Hematopoietic multipotent progenitor cell treated with erythropoietin and hydrocortisone succinate and interleukin-3 and kit ligand, for 6 days (in vitro differentiated cells): ENCODE measurements at places on chromosomes 7 and 10.

- DNase-seq, result no peak
These were observed at the start of gene SHH for GRCh38 chr7:155811895-155812761. TSS of gene SHH (minus strand) at chr7:155812463. CDS start at chr7:155812122, 341 bp downstream.

- DNase-seq, result no peak
These were observed 36.6 kb downstream of the ADCY1 start for GRCh38 chr7:45610660-45611299.

DNA sequence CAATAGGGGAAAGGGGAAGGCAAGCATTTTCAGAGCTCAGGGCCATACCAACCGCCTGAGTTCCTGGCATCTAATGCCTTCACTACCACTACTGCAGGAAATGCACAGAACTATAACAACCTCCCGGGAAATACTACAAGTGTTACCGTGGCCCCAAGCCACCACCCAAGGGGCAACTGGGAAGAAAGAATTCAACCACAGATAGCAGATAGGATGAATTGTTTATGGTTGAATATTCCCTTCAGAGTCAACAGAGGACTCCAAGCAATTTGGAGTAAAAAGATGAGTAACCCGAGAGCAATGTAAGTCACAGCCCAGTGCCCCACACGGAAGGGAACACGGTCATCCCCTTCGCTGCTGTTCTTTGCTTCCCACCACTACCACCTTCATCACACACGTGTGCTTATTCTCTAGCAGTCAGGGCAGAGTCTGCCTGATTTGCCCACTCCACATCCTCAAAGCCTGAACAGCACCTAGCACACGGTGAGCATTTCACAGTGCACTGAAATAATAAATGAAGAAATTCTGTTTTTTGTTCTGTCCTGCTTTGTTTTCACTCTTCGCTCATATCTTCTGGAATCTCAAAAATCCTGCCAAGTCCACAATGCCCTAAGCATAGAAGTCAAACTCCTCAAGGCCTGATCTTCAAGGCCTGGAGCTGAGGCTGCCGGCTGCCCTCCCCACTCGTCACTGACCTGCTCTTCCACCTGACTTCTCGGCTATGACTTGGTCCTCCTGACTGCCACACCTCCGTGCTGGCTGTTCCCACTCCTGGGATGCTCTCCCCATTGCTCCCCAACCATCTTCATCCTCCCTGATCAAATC is 221.1 kb downstream of the KCNMA1 start:
- no peak for DNase-seq

- no peak for DNase-seq
These were observed 24.5 kb upstream of the FAM133B start for GRCh38 chr7:92614660-92615174.

- no peak for DNase-seq
These were observed 7.8 kb downstream of the RPS24 start for GRCh38 chr10:78041170-78042057.

- no peak for DNase-seq
These were observed 63.4 kb downstream of the CAV1 start for GRCh38 chr7:116588225-116588624.

DNA sequence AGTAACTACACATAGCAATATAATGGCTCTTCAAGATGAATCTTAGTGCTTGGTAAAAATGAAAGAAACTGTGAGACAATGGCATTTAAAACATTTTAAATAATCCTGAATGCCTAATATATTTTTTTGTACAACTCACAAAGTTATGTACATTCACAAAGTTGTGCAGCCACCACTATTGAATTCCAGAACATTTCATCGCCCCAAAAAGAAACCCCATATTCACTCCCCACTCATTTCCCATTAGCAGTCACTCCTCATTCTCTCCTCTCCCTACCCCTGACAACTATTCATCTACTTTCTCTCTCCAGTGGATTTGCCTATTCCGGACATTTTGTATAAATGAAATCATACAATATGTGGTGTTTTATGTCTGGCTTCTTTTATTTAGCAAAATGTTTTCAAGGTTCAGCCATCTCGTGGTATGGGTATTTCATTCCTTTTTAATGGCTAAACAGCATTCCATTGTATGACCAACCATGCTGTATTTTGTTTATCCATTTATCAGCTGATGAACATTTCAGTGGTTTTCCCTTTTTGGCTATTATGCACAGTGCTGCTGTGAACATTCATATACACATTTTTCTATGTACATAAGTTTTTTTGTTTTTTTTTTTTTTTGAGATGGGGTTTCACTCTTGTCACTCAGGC is 34.7 kb downstream of the ENTPD7 start:
- DNase-seq, result no peak

DNA sequence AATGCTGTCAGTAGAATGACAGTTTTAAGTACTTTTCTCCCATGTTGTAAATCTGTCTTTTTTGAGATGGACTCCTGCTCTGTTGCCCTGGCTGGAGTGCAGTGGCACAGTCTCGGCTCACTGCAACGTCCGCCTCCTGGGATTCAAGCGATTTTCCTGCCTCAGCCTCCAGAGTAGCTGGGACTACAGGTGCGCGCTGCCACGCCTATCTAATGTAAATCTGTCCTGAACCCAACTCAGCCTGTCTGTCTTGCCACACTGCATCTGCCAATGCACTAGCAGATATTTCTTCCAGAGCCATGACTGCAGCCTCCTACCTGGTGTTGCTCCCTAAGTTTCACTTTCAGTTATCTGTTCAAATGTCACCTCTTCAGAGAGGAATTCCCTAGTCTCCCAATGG is 264.1 kb downstream of the PHF14 start:
- no peak for DNase-seq

- DNase-seq, result no peak
These were observed 42.2 kb upstream of the A1CF start for GRCh38 chr10:50927522-50928189.

GRCh38 chr10:30869566-30869965 is 162.1 kb downstream of the ZNF438 start:
- DNase-seq, result no peak

DNA sequence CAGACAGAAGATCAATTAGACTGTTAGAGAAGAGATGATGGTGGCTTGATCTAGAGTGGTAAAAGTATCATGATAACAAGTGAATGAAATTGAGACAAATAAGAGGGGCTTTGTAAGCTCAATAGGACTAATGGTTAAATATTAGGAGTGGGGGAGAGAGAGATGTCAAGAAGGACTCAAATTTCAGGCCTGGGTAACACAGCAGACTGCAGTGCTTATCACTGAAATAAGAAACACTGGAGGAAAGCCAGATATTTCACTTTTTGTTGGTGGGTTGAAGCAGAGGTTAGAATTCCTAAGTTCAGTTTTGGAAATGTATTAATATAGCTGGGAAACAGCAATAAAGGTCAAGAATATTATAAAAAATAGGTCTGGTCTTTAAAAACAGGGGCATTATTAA is 74.6 kb downstream of the ORC5 start:
- DNase-seq, result no peak

- peak; percentile 89 for DNase-seq
These were observed 5.9 kb downstream of the KCP start for GRCh38 chr7:128904381-128905197.

DNA sequence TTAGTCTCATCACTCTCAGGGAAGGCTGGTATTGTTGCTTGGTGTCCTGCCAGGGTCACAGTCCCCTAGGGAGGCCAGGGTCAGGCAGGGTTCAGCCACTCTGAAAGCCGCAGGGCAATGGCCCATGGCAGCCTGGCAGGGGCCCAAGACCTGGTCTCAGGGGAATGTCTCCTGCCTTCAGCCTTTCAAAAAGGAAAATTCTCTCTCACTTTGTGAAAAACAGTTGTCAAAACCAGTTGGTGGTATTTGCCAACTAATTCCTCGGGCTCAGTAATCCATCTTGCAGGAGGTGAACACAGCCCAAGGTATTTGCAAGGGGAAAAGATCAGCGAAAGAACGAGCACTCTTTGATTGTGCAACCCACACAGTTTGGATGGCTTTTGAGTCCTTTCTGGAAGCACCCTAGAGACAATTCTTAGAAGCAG is 101.5 kb downstream of the JCAD start:
- no peak for DNase-seq

GRCh38 chr7:137462074-137462715 is 118.7 kb upstream of the PTN start:
- no peak for DNase-seq

GRCh38 chr7:156898938-156899337 is 6.0 kb upstream of the LMBR1 start:
- DNase-seq, result no peak

GRCh38 chr7:138116892-138117291 is 40.6 kb downstream of the AKR1D1 start:
- DNase-seq, result no peak

GRCh38 chr7:779480-779879 is 52.4 kb upstream of the PRKAR1B start:
- no peak for DNase-seq

GRCh38 chr7:153100691-153101237 is 341.2 kb downstream of the ACTR3B start:
- no peak for DNase-seq

DNA sequence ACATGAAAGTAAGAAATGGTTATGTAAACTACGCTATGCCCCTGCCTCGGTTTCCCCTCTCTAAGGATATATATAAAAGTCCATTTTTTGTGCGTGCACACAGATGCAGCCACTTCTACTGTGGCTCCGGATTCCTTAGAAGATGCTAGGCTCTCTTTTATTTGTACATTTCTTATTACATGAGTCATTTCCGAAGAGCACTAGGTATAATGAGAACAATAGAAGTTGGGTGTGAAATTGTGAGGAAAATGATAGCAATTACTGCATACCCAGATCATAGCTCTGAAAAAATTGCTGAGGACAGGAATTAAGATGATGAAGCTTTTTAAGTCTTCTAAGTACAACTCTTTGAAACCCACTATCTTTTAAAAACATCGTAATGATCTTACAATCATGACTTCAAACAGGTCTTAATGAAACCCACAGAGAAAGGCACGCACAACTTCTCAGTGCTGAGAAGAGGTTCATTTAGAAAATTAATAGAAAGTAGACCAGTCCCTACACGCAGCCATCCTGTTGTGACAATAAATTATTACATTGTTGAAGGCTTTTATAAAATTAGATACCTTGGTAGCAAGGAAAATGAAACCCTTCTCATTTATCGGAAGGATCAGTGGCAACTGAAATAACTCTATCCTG is 96.2 kb upstream of the FGFR2 start:
- DNase-seq, result no peak

- DNase-seq, result no peak
These were observed 11.6 kb downstream of the ABCA13 start for GRCh38 chr7:48182718-48183369.

DNA sequence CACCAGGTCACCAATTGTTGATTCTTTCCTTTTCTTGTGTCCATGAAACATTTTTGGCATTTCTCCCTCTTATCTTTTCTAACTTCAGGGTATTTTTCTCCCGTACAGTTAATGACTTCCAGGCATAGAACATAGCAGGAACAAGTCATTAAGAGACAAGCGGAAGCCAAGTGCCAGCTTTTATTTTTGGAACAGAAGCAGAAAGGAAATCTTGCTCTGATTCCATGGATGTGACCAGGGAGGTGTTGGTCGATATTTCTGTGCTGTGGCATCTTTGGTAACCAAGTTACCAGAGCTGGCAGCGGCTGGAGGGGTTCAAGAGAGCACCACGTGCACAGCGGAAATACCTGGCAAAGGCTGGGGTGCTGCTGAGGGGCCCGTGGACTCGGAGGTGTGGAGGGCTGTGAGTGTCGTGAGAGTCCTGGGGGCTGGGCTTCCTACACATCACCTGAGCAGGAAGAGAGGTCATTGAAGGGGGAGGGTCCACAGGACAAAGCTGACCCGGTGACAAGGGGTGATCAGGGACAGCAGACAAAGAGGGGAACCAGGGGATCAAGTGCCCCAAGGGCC is 1.8 kb downstream of the LLCFC1 start:
- no peak for DNase-seq

- DNase-seq, result peak; percentile 19
These were observed 116.2 kb upstream of the LAMB4 start for GRCh38 chr7:108246227-108246837.

DNA sequence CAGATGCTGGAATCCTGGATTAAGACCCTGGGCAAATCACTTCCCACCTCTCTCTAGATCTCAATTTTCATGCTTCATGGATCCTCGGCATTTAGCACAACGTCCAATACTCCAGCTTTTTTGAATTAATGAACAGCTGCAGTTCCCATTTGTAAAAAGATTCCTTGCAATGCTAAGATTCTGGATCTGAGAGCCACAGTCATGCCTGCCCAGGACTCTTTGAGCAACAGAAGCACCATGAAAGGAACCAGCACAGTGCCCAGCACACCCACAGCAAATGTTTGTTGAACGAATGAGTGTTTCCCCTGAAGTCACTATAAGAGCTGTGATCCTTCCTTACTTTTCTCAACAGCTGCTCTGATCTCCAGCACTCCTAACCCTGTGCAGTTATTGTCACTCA is 20.8 kb upstream of the DDIT4 start:
- DNase-seq, result no peak

DNA sequence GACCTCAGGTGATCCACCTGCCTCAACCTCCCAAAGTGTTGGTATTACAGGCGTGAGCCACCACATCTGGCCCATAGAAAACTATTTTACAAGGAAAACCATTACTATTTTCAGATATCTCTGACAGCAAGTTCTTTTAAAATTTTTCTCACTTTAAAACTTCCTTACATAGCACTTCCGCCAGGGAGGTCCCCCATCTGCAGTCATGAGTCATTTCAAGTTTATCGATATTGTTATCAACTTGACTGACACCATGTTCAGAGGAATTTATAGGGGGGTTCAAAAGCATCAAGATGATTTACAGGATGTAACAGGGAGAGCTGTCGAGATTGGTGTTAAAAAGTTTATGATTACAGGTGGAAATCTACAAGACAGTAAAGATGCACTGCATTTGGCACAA is 88.8 kb downstream of the NRBF2 start:
- no peak for DNase-seq

GRCh38 chr10:122077311-122077875 is 88.4 kb downstream of the TACC2 start:
- DNase-seq, result no peak

DNA sequence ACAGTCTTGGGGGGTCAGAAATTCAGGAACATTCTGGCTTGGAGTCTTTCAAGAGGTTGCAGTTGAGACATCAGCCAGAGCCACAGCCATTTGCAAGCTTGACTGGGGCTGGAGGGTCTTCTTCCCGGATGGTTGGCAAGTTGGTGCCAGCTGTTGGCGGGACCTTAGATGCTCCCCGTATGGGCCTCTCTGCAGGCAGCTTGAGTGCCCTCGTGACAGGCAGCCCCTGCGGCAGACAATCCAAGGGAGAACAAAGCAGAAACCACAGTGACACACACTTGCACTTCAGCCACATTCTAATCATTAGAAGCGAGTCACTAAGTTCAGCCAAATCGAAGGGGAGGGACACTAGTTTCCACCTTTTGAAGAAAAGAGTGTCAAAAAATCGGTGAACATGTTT is 59.4 kb upstream of the MXI1 start:
- peak; percentile 75 for DNase-seq

DNA sequence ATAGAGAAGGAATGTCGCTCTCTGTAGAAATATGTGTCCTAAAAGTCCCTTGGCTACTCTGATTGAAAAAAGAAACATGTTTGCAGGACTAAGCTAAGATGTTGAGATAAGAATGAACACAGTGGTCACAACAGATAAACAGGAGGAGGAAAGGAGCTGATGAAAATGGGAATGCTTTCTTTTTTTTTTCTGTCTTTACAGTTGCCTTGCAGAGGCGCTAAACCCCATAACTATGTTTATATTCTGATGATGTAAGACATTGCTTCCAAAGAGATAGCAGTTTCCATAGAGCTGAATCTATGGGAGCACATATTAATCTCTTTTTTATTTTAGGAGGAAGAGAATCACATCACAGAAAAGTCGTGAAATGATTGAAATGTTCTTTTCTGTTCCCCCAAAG is 153.5 kb upstream of the LYZL1 start:
- no peak for DNase-seq
